ENCODE measurements at places on chromosomes 12 and 14. TPM values are rescaled to one million over a fixed set of nuclear protein-coding genes. Genes with fewer than 3 reads are reported as not detected.

The DEPDC4 gene
- total RNA-seq = 1.2 TPM

The TSHR gene
- total RNA-seq = not detected

The RBMS2 gene
- total RNA-seq = 23.1 TPM

The ALX1 gene
- total RNA-seq = not detected

The PCNX4 gene
- 69.9 TPM for total RNA-seq

The SLC38A6 gene
- total RNA-seq = 93.3 TPM

DNA sequence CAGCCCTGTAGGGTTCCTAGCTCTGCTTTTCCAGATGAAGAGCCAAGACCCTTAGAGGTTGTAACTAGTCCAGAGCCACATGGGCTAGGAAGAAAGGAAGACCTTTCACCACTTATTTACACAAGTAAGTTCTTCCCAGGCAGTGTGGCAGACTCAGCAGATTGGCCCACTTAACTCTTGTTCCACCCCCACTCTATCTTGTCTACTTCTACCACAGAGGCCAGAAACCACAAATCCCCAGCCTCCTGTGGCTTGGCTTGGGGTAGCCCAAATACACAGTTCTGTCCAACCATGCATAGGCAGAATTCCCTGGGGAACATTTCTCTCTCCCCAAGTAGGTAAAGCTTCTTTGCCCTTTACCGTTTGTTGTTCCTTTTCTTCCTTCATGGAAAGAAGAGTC lies 383.5 kb downstream of the RGS6 start:
- DNase-seq = no peak

- peak; percentile 34 for DNase-seq
Observed at GRCh38 chr12:31220633-31221550, 105.1 kb downstream of the SINHCAF start.

DNA sequence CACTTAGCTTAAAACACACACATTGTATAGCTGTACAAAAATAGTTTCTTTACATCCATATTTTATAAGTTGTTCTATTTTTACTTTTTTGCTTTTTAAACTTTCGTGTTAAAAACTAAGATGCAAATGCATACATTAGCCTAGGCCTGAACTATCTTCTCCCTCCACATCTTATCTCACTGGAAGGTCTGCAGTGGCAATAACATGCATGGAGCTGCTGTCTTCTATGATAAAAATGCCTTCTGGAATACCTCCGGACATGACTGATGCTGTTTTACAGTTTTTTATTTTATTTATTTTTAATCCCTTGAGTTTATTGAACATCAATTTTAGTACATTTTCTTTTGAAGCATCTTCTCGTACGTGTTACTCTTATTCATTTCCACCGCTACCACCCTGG lies 112.3 kb upstream of the TSPAN8 start:
- no peak for DNase-seq

DNA sequence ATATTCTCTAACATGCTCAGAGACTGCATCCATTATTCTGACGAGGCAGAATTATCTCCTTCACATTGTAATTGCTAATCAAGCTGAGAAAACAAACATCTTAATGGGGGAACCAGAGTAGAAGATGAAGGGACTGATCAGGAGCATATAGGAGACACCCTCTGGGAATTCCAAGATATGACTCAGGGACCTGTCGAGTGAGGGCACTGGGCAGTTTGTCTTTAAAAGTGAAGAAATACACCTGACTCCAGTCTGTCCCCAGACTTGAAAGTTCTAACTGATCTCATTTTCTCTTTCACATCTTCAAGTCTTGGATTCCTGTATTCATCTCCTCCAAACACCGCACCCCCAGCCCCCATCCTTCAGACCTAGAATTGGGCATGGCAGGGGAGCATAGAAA lies 226.9 kb upstream of the PLXNC1 start:
- DNase-seq = no peak

DNA sequence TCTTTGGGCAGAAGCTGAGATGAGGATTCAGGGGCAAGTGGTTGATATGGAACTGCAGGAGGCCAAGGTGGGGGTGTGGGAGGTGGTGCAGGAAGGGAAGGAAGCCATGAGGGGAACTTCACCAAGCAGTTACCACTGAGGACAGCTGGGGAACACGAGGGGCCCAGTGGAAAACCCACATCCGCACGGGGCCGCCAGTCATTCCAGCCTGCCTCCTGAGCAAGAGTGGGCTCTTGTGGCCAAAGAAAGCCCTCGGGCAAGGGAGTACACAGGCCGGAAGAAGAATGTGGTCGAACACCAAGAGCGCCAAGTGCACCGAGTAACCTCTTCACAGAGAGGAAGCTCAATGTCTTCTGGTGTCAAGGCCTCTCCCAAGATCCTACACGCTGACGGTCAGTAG lies 252.2 kb upstream of the FOXN3 start:
- DNase-seq = no peak

DNA sequence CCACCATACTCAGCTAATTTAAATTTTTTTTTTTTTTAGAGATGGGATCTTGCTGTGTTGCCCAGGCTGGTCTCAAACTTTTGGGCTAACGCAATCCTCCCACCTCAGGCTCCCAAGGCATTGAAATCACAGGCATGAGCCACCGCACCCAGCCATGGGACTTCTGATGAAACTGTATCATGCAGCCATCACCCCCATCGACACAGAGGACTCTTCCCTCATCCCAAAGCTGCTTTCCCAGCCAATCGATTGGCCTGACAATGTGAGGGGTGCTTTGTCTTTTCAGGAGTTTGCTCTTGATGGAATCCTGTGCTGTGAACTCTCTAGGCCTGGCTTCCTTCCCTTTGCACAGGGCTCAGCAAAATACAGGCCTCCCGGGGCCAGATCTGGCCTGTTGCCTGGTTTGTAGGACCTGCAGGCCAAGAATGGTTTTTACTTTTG lies 59.6 kb upstream of the NCOR2 start:
- DNase-seq = peak; percentile 78

- peak; percentile 78 for DNase-seq
Observed at GRCh38 chr14:65333943-65334687, 78.4 kb upstream of the FUT8 start.

GRCh38 chr14:77318006-77318553 lies 2.6 kb downstream of the POMT2 start:
- no peak for DNase-seq

Measured in fibroblast of lung (primary cell).